Cardiac fibroblast (primary cell): ENCODE measurements at places on chromosomes 3 and 15.

DNA sequence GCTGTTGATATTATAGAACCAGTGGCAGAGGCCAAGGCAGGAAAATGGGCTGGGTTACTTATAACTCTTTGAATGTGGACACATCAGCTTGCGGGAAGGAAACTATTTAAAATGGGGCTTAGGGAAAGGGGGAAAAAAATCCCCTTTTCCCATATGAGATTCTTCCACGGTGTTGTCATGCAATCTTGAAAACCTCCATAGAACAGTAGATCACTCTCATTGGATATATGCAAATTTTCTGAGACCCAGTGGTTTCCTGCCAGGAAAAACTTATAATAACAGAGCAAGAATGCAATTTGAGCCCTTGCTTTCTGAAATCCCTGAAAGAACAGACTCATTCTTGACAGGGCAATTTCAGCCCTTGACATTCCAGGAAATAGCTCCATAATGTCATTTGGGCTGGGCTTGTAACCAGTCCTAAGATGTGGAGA lies 31.1 kb downstream of the TMEM212 start:
- DNase-seq: peak; percentile 98

GRCh38 chr3:98553021-98553563 lies 21.3 kb downstream of the GPR15 start:
- no peak for DNase-seq

- DNase-seq: no peak
Measured at GRCh38 chr3:193821151-193821668, 228.2 kb downstream of the OPA1 start.

DNA sequence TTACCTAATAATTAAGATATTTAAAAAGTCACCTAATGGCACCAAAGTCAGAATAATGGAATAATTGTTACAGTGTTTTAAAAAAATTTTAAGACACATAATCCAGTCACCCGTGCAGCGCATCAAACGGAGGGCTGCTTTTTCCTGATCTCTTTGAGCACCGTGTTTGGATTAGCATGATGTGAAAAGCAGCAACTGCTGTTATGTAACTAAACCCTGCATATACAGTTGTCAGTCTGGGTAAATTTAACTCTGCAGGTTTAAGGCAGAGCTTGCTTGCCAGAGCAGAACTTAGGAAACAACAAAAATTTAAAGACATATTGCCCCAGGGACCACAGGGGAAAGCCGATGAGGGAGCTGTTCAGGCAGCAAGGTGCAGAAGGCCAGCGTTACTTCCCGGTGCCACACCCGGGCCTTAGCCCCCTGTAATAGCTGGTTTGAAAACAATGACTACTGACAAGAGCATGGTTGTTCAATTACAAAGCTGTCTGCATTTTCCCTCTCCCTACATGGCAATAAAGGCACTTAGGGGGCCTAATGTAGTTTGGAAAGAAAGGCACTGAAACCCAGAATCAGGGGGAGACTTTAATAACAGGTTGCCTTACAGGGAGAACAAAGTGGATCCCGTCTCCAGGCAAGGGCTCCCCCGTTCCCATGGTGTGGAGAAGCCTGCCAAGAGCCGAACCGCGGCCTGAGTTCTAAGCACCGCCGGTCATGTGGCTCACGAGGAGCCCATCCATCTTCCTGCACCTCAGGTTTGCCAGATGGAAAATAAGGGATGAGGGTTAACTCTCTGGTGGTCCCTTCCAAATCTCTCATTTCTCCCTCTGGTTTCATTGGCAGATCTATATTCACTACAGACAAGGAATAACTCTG lies 32.2 kb downstream of the RORA start:
- no peak for DNase-seq

GRCh38 chr15:42141246-42141645 lies 15.2 kb downstream of the PLA2G4F start:
- DNase-seq: no peak

DNA sequence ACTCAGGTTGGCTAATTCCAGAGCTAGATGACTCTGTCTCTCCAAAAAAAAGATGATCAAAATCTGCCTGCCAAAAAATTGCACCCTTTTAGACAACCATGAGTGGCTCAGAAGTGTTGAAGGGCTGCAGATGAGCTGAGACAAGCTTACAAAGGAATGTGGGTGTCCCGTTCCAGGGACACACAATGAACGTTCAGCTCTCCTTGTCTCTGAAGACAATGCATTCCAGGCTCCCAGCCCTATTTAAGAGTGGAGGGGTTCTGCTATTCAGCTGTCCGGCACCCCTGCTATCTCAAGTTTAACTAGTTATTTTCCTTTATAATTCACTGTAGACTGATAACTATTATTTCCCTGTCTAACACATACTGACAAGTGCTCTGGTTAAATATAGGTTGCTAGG lies 355.1 kb upstream of the WNT5A start:
- no peak for DNase-seq

GRCh38 chr15:53166684-53167201 lies 376.6 kb upstream of the ONECUT1 start:
- no peak for DNase-seq

- peak; percentile 99 for DNase-seq
Measured at GRCh38 chr3:120498556-120499346, 48.0 kb upstream of the FSTL1 start.

- no peak for DNase-seq
Measured at GRCh38 chr3:128590948-128591347, 59.7 kb downstream of the RPN1 start.

DNA sequence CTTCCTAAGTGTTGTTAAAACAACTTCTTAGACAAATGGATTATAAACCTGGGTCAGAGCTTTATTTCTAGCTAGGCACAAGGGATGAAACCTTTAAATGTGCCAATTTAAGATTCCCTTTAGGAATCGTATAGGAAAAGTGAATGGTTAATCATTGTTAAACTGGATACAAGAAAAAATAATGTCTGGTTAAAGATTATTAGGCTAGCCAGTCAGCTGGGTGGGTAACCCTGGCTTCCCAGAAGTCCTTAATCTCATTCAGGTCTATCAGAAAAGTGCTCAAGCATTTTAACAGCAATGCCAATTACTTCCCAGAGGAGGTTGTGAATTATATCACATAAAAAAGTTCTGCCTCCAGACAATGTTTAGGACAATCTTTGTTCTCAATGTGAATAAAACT lies 37.6 kb downstream of the NANOGP8 start:
- no peak for DNase-seq

GRCh38 chr15:61051569-61052031 lies 177.5 kb downstream of the RORA start:
- peak; percentile 88 for DNase-seq

GRCh38 chr3:156535798-156536197 lies 19.1 kb downstream of the SSR3 start:
- no peak for DNase-seq

DNA sequence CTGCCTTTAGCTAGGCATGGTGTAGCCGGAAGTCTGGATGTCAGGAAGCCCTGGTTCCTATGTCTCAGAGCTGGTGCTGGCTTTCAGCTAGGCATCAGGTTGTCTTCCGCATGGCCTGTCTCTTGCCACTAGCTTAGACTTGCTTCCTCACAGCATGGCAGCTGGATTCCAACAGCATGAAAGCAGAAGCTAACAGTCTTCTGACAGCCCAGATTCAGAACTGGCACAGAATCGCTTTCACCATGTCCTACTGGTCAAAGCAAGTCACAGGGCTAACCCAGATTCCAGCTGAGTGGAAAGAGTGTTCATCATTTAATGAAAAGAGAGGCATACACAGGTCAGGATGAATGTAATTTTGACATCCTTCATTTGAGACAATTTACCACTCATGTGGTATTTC lies 1050.5 kb downstream of the ROBO2 start:
- DNase-seq: no peak

DNA sequence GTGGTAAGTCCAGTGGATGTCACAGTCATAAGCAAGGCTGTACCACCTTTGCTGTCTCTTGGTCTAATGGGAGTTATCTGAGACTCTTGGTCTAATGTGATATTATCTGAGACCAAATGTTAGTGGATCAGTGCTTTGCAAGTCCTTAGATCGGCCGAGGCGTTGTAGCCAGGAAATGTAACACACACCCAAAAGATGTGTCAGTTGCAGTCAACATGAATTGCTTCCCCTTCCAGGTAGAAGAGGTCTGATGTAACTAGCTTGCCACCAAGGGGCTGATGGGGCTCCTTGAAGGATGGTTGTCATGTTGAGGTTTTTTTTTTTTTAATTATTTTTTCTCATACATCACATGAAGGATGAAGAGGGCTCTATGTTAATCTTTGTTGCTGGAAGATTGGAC lies 45.4 kb upstream of the RAF1 start:
- no peak for DNase-seq

DNA sequence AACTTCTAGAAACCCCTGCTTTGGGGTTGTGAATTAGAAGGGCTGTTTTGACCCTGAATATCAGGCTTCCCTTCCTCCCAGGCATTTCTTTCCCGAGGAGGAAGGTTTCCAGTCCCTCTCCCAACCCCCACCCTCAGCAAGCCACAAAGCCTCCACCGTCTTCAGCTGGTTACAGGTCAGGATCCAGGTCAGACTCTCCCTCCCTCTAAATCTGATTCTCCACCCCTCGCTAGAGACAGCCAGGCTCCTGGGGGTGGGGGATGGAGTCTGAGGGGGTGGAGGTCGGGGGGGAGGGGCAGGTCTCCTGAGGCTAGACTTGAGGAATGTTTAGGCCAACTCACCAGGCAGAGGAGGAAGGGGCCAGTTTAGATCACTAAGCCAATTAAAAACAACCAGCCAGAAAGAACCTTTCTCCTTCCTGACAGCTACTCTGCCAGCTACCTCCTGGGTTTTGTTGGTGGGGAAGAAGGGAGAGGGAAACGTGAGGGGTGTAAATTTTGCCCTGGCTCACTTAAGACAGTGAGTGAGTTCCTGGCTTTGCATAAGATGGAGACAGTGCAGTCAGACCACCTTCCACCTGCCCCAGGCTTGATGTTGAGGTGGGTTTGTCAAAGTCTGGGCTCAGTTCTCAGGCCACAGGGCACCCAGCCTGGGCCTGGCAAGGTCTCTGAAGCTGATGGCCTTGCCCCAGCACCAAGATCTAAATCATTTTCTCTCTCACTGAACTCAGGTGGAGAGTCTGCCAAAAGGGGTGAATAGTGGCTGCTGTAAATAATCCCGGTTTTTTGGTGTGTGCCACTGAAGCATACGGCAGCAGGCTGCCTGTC lies 19.5 kb downstream of the BMF start:
- no peak for DNase-seq

GRCh38 chr3:123084738-123085237 lies 18.0 kb downstream of the PDIA5 start:
- no peak for DNase-seq

- no peak for DNase-seq
Measured at GRCh38 chr3:8639659-8640000, 5.0 kb downstream of the SSUH2 start.

GRCh38 chr3:71372911-71373637 lies 210.5 kb downstream of the FOXP1 start:
- DNase-seq: no peak

DNA sequence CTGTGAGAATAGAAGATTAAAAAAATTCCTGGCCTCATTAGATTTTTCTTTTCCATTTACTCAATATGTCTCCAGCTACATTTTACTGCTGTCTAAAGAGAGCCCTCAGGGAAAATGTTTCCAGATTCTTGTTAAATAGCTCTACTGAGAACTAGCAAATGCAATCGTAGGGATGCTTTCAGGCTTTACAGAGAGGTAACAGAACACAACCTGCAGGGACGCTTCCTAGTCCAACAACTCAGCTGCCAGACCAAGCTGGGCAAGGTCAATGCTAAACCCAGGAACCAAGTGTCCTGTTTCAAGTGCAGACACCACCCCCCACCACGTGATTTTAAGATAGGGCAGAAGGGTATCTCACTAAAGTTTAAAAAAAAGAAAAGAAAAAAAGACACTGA lies 25.2 kb downstream of the ARHGEF3 start:
- DNase-seq: no peak

DNA sequence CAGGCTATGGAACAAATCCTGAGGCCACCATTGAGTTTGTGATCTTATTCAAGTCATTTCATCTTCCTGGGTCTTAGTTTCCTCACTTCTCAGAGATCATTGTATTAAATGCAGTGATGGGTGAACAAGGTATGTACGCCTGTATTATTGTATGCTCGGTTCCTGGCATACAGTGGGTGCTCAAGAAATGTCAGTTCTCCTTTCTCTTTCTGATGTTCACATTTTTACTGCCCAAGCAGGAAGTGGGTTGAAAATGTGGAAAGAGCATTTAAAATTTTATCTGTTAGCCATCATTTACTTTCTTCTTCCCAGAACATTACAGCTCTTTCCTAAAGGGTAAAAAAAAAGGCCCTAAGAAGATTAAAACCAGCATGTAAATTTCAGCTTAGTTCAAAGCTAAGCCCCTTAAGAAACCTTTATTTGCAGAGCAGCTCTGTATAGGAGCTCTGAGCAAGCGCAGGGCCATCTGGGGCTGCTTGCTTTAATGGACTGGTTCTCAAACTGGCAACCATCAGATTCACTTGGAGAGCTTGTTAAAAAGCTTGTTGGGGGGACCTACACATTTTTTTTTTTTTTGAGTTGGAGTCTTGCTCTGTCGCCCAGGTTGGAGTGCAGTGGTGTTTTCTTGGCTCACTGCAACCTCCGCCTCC lies 179.4 kb downstream of the CHST2 start:
- no peak for DNase-seq

DNA sequence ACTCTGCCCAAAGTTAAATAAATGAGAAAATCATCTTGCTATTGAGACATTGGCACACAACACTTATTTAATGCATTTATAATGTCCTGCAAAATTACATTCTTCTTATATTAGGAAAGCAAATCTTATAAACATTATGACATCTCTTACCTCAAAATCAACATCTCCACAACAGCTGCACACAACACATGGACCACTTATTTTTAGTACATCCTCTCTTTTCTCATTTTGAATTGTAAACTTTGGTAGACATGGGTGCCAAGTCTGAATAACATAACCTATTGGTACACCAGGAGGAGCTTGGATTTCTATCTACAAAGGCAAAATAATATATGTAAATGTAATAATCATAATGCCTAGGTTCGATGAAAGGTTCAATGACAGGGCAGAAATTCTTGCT lies 23.0 kb downstream of the PLSCR1 start:
- no peak for DNase-seq

GRCh38 chr15:52261498-52262242 lies 33.9 kb downstream of the MYO5C start:
- peak; percentile 84 for DNase-seq

GRCh38 chr3:172211123-172211522 lies 171.7 kb downstream of the FNDC3B start:
- DNase-seq: no peak

GRCh38 chr3:146921693-146922092 lies 316.5 kb upstream of the PLSCR5 start:
- no peak for DNase-seq
